ENCODE measurements at places on chromosomes 13 and 19.
A peak's percentile ranks its signal among the peaks of the same experiment; 100 is the strongest.

GRCh38 chr19:13693889-13694288 lies 70.4 kb upstream of the MRI1 start:
- DNase-seq = no peak

DNA sequence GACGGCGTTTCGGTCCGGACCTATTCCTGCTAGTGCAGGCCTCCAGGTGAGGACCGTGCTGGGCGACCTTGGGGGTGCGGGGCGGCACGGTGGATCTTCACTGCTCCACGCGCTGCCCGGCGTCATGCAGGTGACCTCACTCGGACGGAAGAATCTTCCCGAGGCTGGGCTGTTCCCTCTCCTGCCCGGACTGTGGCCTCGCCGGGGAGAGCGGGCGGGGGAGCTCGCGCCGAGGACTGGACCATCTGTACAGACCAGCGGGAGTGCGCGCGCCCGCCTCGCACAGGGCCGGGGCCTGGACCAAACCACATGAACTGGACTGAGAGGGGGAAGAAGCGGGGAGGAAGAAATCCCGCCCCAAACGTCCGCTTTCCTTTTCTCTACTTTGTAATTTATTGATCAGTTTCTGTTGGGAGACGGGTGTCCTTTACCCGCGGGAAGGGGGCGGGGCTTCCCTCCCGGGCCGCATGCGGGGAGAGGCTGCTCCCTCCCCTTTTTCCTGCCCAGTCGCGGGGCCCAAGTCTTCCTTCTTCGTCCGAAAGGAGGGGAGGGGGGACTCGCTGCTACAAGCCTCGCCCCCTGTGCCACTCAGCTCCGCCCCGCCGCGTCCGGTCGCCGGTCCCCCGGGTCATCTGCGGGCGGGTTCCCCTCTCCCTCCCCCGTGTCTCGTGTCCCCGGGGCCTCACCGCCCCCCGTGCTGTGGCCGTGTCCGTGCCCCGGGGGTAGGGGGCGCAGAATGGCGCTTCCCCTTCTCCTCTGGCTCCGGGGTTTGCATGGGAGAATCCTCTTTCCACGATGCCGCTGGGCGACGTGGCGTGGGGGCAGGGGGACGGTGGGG lies 4.9 kb downstream of the HRC start:
- peak; percentile 62 for DNase-seq

- no peak for DNase-seq
These were observed 196.8 kb downstream of the POSTN start for GRCh38 chr13:37401721-37402120.

DNA sequence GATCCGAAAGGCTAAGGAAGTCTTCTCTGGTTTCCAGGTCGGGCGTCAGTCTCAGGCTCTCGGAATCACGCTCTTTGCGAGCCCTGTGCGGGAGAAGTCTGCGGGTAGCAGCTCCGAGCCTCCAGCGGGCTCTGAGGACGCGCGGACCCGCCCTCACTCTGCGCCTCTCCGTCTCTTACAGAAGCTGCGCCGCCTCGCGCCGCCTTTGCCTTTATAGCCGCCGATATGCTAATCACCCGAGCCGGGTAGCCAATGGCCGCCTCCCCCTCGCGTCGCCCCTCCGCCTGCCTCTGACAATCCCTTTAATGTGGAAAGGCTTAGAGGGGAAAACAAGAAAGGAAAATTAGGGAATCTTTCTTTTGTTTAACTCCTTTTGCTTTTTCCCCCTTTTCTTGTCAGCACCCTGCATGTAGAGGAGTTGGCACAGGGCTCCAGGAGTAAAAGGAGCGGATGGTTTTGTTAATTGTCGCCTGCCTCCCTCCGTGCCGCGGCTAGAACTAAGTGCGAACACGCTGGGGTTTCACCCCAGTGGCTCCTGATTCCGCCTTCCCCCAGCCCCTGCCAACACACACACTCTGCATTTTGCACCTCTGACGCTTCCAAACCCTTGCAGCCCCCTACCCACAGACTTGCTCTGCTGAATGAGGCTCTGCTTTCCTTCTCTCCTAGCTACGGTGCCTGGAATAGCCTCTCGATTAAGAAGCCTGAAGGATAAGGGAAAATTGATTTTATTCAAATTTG lies at the start of gene PCDH8:
PCDH8 (minus strand) TSS at position 186 of the 741 bp plus-strand sequence. CDS start 204 bp downstream, outside the sequence.
- DNase-seq = peak; percentile 39

DNA sequence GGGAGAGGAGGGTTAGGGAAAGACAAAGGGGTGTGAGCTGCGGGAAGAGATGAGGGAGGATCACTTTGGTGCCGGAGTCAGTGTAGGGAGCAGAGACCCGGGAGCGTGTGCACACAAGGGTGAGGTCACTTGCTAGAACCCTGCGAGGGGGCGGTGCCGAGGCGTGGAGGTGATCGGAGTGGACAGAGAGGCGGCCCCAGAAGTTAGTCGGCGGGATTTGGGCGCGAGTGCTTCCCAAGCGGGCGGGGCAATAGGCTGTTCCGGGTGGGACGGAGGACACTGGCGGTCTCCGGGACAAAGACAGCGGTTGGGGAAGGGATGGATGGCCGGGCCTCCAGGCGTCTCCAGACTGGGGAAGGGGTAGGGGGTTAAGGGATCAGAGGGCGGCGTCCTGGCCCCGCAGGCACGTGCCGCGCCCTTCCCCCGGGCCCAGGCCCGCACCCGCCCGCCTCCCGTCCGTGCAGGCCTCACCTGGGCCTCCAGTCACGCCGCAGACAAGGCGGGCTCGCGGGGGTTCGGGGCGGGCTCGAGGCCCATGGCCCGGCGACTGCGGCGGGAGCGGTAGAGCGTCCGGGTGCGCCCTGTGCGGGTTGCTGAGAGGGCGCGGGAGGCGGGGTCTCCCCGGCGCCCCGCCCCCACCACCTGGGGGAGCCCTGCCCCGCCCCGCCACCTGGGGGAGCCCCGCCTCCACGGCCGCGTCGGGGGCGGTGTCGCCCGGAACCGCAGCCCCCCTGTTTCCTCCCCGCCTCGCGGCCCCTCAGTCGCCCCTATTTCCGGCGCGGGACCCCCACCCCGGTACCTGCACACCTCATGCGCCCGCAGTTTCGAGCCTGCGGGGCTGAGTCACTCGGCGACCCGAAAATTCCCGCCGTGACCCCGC lies at the start of gene LPAR2:
LPAR2 (minus strand) TSS at position 600 of the 880 bp plus-strand sequence. CDS start 945 bp downstream, outside the sequence.
- peak; percentile 78 for DNase-seq
